ENCODE measurements at places on chromosomes 3 and 15. TPM values are rescaled to one million over a fixed set of nuclear protein-coding genes. Genes with fewer than 3 reads are reported as not detected.

GABRG3 gene
- total RNA-seq, result 5.2 TPM

PLOD2 gene
- total RNA-seq, result 12.7 TPM

SYNPR gene
- total RNA-seq, result not detected

HRG gene
- total RNA-seq, result not detected

GRCh38 chr3:64444490-64445108, 219.3 kb upstream of the PRICKLE2 start:
- peak overlapping the region; percentile 86 for H3K4me3 ChIP-seq
- H3K27ac ChIP-seq, result no peak overlapping the region
- peaks cover 28% of the 10 kb centered on the region for H3K27me3 ChIP-seq
- no peaks in the 10 kb centered on the region for H3K36me3 ChIP-seq
- peaks cover 31% of the 10 kb centered on the region for H3K4me1 ChIP-seq

GRCh38 chr3:37763309-37763708, 98.4 kb upstream of the CTDSPL start:
- H3K4me3 ChIP-seq, result no peak overlapping the region
- no peak for DNase-seq
- H3K27ac ChIP-seq, result peak overlapping the region; percentile 37
- no peaks in the 10 kb centered on the region for H3K36me3 ChIP-seq

- no peaks in the 10 kb centered on the region for H3K36me3 ChIP-seq
- no peaks in the 10 kb centered on the region for H3K4me1 ChIP-seq
- H3K27me3 ChIP-seq, result no peaks in the 10 kb centered on the region
- no peak for DNase-seq
These were observed 91.0 kb upstream of the RPL32 start for GRCh38 chr3:12932347-12932746.

DNA sequence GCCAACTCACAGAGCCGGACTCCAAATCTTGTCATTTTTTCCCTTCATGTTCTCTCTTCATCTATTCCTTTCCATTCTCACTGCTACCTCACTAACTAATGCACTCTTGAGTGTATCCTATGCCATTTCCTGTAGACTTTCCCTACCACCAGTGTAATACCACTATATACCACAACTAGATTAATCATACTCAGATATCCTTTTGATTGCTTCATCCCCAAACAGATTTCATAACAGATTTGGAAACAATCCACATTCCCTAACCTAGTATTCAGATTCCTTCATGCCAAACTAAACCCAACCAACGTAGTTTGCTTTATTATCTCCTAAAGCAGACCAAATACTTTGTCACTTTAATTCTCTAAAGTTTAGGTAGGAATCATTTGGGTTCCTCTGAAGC, 2.6 kb upstream of the PLOD2 start:
- no peak for DNase-seq
- peak overlapping the region; percentile 68 for H3K4me3 ChIP-seq
- H3K36me3 ChIP-seq, result peaks cover 3% of the 10 kb centered on the region
- peaks cover 21% of the 10 kb centered on the region for H3K27me3 ChIP-seq
- H3K4me1 ChIP-seq, result peaks cover 36% of the 10 kb centered on the region

- DNase-seq, result peak; percentile 65
- peak within 1 kb of the TSS; percentile 93 for H3K4me3 ChIP-seq
- H3K36me3 ChIP-seq, result peaks cover 3% of the 10 kb centered on the region
These were observed at the start of gene LARP6 for GRCh38 chr15:70853973-70854665. TSS of gene LARP6 (minus strand) at chr15:70854157. CDS start at chr15:70854088, 69 bp downstream.

DNA sequence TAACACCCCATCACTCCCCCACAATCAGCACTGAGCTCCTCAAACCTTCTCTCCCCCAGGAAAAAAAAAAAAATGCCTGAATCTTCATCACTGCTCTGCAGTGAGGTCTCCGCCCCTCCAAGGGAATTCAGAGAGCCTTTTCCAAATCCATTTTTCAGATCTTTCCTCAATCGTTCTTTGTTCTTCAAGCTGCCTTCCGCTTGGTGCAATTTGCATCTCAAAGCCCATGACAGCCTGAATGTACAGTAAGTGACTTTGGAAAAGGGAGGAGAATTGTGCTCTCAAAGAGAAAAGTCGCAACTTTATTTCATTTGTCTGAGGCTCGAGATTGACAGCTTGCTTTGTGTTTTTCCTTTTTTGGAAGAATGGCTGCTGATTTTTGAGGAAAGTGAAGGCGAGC, 75.0 kb downstream of the CORO2B start:
- H3K36me3 ChIP-seq, result no peaks in the 10 kb centered on the region
- DNase-seq, result no peak
- no peaks in the 10 kb centered on the region for H3K27me3 ChIP-seq
- peaks cover 62% of the 10 kb centered on the region for H3K4me1 ChIP-seq
- peak overlapping the region; percentile 27 for H3K4me3 ChIP-seq
